ENCODE measurements at places on chromosomes 5 and 9.

DNA sequence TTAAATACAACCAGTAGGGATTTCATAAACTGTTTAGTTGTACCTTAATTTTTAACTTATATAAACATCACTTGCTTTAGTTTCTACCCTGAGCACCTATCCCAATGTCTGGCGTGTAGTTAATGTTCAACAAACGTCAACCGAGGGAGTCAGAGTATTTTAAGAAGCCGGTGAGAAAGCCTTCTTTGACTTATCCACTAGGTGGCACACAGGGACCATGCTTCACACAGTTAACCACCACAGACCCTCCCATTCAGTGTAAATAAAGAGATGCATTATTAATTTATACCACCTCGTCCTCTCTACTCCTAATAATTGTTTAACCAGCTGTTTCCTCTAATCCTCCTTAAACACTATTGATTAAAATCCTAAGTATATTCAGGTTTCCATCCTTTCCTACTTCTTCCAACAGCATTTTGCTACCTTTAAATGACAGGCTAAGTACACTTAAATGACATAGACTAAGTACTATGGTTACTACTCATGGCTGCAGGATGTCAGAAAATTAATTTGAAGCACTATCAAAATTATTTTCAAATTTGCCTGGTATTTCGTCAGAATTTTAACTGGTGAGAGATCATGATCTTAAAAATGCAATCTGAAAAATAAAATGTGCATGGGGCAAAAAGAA lies 2.3 kb downstream of the HAPLN1 start:
- peak; percentile 37 for DNase-seq

- no peak for DNase-seq
Observed at GRCh38 chr9:19116107-19116790, 11.0 kb downstream of the PLIN2 start.

DNA sequence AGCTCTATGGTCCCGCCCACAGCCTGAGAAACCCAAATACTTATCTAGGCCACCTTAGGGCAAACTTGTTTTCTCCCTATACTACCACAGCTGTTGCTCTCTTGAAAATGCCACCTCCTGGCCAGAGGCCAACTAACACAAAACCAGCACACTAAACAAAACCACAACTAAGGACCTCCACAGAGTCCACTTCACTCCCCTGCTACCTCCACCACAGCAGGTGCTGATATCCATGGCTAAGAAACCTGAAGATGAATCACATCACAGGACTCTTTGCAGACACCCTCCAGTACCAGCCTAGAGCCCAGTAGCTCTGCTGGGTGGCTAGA lies 108.4 kb downstream of the ALDH1A1 start:
- DNase-seq: no peak

GRCh38 chr5:176620333-176620981 lies 9.9 kb downstream of the SNCB start:
- no peak for DNase-seq

- no peak for DNase-seq
Observed at GRCh38 chr5:157198277-157198986, 17.8 kb downstream of the ITK start.

- DNase-seq: no peak
Observed at GRCh38 chr9:21477466-21477865, 4.6 kb downstream of the IFNE start.

DNA sequence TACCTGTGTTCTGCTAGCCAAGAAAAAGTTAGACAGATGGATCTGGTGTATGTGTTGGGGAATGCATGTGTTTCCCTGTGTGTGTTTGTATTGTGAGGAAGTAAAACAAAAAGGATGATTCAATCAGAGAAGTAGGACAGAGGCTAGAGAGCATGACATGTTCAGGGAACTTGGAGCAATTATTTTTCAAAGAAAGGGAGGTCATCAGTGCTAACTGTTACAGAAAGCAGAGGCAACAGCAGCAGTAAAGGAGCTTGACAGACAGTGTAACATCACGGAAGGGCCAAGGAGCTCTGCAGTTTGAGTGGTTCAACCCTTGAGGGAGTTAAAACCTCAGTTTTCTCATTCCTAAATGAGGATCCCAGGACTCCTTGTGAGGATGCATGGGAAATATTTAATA lies 13.2 kb downstream of the SPINK1 start:
- DNase-seq: no peak

GRCh38 chr9:87910821-87911220 lies 6.9 kb upstream of the SPATA31C1 start:
- DNase-seq: no peak

- no peak for DNase-seq
Observed at GRCh38 chr5:2383698-2384065, 367.8 kb downstream of the IRX2 start.

GRCh38 chr5:142770650-142771609 lies 753 bp downstream of the ARHGAP26 start:
- no peak for DNase-seq

- DNase-seq: no peak
Observed at GRCh38 chr5:123610665-123611405, 98.9 kb downstream of the CSNK1G3 start.

DNA sequence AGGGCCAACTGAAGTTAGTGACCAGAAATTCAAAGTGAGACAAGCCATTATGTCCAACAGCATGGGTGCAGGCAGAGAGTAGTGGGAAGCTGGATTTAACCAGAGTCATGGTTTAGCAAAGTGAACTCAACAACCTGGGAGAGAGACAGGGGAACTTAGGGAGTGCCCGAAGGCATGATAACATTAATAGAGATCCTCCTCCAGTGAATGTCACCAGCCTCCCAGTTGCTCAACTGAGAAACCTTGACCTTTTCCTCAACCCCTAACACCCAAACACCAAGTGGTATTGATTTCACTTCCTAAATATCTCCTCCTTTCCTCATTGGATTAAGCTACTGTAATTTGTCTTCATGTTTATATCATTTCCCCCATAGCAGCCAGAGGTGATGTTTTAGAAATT lies 42.6 kb downstream of the HMGCS1 start:
- no peak for DNase-seq

DNA sequence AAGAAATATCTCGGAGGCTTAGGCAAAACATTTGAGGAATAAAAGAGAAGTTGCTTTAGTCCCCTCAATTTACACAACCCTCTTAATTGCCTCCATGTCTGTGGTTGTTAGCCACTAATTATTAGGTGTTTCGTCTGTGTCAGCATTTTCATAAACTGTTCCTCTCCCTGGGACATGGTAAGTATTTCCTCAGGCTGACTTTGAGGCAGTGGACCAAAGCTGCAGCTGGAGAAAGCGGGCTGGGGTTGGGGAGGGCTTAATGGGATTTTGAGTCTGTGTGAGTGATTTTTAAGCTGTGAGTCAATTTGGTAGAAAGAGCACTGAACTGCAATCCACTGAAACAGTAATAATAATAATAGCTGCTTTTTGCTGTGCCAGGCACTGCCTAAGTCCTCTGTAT lies 13.0 kb upstream of the TTC1 start:
- no peak for DNase-seq
